ENCODE measurements at places on chromosomes 2 and 18. TPM values are rescaled to one million over a fixed set of nuclear protein-coding genes. Genes with fewer than 3 reads are reported as not detected.

DNA sequence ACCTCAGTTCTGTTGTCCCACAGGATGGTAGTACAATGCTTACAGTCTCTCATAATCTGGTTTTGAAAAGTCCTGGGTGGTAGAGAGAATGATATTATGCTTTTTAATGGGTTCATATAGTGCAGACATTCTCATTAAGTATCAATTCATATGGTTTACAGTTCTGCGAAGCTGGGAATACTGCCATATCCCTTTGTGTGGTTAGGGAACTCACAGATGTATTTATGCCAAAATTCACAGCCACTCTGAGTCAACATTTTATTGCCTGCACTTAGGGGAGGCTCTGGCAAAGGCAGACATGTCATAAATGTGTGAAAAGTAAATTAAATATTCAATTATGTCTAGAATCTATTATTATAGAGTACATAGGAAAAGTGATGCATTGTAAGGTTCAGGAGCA, 808.2 kb downstream of the SUCLG1 start:
- DNase-seq, result no peak
- H3K27ac ChIP-seq, result no peak overlapping the region
- H3K4me1 ChIP-seq, result no peaks in the 10 kb centered on the region
- no peaks in the 10 kb centered on the region for H3K27me3 ChIP-seq

DNA sequence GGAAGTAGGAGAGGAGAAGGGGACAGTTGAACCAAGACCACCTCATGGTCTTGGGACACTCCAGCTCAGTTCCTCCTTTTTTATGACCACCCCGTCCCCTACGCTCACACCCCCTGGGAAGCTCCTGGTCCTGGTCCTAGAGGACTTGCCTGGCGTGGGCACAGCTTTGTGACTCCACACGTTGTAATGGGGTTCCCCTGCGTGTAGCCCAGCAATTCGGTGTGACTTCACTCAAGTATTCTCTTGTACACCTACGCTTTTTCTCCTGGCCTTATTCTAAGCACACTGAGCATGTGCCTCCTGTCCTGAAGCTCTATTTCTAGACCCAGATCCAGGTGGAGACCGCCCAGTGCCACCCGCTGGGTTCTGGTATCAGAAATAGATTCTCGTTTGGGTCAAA, 36.1 kb upstream of the B3GNT7 start:
- H3K27ac ChIP-seq, result no peak overlapping the region
- no peak overlapping the region for H3K4me3 ChIP-seq
- H3K36me3 ChIP-seq, result no peaks in the 10 kb centered on the region
- DNase-seq, result no peak
- peaks cover 4% of the 10 kb centered on the region for H3K27me3 ChIP-seq

GRCh38 chr2:4358837-4359236, 655.5 kb downstream of the DCDC2C start:
- H3K27ac ChIP-seq, result no peak overlapping the region
- no peaks in the 10 kb centered on the region for H3K4me1 ChIP-seq
- DNase-seq, result no peak
- H3K4me3 ChIP-seq, result no peak overlapping the region

DNA sequence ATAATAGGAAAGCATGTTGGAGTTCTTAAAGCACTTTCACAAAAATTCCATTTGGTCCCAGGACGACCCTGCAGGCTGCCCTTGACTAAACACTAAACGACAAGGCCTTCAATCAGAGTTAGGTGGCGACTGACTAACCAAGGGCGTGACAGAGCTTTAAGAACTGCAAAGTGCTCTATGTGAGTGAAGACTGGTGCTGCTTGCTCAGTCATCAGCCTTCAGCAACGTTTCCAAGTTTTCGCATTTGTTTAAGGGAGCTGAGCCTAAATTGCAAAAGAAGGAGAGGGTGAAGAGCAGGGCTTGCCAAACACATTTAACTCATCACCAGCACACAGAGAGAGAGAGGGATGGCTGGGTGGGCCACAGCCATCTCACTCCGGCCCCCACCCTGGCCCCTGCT, 204.7 kb upstream of the PID1 start:
- H3K27me3 ChIP-seq, result no peaks in the 10 kb centered on the region
- no peak overlapping the region for H3K4me3 ChIP-seq
- H3K4me1 ChIP-seq, result no peaks in the 10 kb centered on the region
- no peaks in the 10 kb centered on the region for H3K36me3 ChIP-seq
- no peak overlapping the region for H3K27ac ChIP-seq

DNA sequence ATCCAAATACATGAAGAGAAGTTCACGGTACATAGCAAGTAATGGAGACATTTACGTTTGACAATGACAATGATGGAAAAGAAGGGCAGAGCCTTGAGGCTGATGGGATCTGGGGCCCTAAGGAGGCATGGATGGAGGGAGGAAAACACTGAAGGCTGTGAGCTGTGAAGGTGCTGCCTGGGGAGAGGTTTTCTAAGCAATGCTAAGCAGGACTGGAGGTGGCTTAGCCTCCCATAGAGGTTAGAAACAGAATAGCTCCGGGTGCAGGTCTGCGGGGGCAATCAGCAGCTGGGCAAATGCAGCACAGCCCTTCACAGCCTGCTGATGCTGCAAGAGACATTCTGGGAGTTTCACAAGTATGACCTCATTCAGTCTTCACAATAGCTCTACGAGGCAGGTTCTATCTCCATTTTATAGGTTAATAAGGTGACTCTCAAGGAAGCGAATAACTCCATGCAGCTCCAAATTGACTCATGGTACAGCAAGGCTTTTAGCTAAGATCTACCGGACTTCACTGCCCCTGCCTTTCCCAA, 65.3 kb downstream of the MYT1L start:
- H3K4me1 ChIP-seq, result peaks cover under 1% of the 10 kb centered on the region
- no peak for DNase-seq
- no peak overlapping the region for H3K27ac ChIP-seq
- H3K36me3 ChIP-seq, result no peaks in the 10 kb centered on the region

DNA sequence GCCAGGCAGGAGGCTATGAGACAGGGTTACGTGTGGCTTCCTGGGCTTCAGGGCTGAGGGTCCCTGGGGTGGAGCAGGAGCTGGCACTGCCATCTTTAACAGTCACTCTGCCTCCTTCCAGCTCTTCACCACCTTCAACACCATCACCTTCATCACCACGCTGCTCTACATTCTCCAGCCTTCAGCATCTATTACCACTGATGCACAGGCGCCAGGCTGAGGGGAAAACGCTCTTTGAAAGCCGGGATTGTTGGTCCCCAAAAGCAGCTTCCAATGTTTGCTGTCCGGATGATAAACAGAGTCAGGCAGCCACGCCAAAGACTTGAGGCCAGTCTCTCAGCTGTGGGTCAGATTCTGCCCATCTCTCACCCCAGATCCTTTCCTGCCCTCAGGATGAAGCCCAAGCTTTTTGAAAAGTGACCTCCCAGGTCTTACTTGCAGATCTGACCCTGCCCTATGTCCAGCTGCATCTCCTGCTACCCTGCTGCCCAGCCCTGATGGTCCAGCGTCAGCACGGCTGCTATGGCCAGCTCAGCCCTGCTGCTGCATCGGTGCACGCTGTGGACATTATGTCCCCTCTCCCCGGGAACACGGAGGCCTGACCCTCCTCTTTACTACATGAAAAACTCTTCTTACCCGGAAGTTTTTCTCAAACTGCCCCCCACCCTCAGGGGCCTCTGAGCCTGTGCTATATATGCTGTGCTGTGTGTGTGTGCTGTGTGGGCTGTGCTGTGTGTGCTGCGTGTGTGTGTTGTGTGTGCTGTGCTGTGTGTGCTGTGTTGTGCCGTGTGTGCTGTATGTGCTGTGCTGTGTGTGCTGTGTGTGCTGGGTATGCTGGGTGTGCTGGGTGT, 31.2 kb upstream of the MAL start:
- no peaks in the 10 kb centered on the region for H3K36me3 ChIP-seq
- H3K4me1 ChIP-seq, result no peaks in the 10 kb centered on the region
- no peak for DNase-seq

GRCh38 chr2:129181963-129182362, 797.5 kb upstream of the RAB6C start:
- H3K36me3 ChIP-seq, result no peaks in the 10 kb centered on the region
- H3K27me3 ChIP-seq, result no peaks in the 10 kb centered on the region
- H3K4me1 ChIP-seq, result no peaks in the 10 kb centered on the region

GRCh38 chr2:42127425-42128424, 41.4 kb upstream of the EML4 start:
- peaks cover 32% of the 10 kb centered on the region for H3K4me1 ChIP-seq
- no peak overlapping the region for H3K27ac ChIP-seq
- H3K36me3 ChIP-seq, result no peaks in the 10 kb centered on the region
- DNase-seq, result no peak
- no peaks in the 10 kb centered on the region for H3K27me3 ChIP-seq
- no peak overlapping the region for H3K4me3 ChIP-seq

DNA sequence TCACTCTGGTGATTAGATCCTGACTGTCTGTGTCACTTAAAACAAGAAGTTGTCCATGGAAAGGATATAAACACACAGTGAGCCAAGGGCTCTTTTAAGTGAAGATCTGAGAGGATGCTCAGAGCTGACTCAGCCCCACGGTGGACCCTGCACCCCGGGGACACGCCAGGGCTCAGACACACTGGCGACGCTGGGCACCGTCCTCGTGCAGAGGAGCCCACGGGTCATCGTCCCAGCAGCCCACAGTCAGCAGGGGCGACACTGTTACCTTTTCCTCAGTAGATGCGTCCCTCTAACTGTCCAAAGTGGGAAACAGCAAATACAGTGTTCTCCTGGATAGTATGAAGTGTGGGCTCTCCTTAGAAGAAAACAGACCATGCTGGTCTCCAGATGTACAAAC, 225.6 kb downstream of the HDAC4 start:
- H3K4me3 ChIP-seq, result no peak overlapping the region
- H3K4me1 ChIP-seq, result no peaks in the 10 kb centered on the region
- no peak for DNase-seq
- peaks cover 63% of the 10 kb centered on the region for H3K36me3 ChIP-seq
- peaks cover 2% of the 10 kb centered on the region for H3K27me3 ChIP-seq
- no peak overlapping the region for H3K27ac ChIP-seq

DNA sequence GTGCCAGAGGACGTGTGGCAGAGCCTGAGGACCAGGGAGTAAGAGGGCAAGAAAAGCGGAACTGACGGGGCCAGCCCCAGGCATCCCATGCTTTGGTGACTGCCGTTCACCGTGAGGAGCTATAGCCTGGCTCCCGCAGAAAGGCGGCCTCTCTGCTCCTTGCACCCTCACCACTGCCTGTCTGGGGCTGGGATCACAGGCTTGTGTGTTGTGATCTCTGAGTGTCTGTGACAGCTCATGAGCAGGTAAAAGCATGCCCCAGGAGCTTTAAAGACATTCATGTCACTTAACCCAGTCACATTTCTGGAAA, 266.8 kb upstream of the RAB6C start:
- H3K27ac ChIP-seq, result no peak overlapping the region
- H3K4me1 ChIP-seq, result peaks cover 11% of the 10 kb centered on the region
- H3K4me3 ChIP-seq, result no peak overlapping the region
- peaks cover 5% of the 10 kb centered on the region for H3K27me3 ChIP-seq

DNA sequence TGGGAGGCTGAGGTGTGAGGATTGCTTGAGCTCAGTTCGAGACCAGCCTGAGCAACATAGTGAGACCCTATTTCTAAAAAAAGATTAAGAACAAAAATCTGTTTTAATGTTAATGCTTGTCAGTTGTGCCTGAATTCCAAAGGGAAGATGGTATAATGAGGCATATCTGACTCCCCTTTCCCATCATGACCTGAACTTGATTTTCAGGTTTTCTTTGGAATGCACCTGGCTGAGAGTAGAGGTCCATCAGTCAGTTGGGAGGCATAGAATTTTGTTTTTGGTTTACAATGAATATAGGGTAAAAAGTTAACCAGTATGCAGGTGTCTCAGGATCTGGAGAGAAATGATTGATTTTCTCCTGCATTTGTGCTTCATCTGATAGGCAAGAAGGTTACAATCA, 20.4 kb downstream of the RPIA start:
- peaks cover 8% of the 10 kb centered on the region for H3K36me3 ChIP-seq
- no peak overlapping the region for H3K4me3 ChIP-seq
- peaks cover 2% of the 10 kb centered on the region for H3K27me3 ChIP-seq
- H3K4me1 ChIP-seq, result peaks cover 7% of the 10 kb centered on the region
- H3K27ac ChIP-seq, result no peak overlapping the region

GRCh38 chr2:122754561-122754960, 999.1 kb downstream of the TSN start:
- H3K36me3 ChIP-seq, result no peaks in the 10 kb centered on the region
- peak overlapping the region; percentile 43 for H3K27ac ChIP-seq
- H3K4me3 ChIP-seq, result no peak overlapping the region
- DNase-seq, result no peak
- no peaks in the 10 kb centered on the region for H3K4me1 ChIP-seq

DNA sequence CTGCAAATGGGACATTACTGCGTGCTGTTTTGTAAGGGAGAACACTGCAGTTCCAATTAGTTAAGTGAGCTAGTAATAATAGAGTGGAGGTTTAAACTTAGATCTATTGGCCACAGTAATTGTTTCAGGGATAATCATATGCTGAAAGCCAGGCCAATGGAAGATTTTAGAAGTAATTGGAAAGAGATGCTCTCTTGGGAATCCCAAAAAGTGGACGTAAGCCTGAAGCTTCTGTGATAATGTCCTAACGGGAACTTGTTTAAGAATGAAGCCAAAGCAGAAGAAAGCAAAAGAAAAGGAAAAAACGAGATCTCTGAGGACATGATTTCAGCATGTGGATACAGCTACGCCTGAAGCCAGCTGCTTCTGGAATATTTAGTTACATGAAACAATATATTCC, 594.6 kb downstream of the SLC4A3 start:
- H3K36me3 ChIP-seq, result no peaks in the 10 kb centered on the region
- no peak for DNase-seq
- no peak overlapping the region for H3K27ac ChIP-seq
- H3K4me1 ChIP-seq, result no peaks in the 10 kb centered on the region
- no peak overlapping the region for H3K4me3 ChIP-seq
- no peaks in the 10 kb centered on the region for H3K27me3 ChIP-seq

GRCh38 chr2:66489436-66489835, 54.5 kb downstream of the MEIS1 start:
- H3K36me3 ChIP-seq, result no peaks in the 10 kb centered on the region
- no peak for DNase-seq
- H3K4me3 ChIP-seq, result no peak overlapping the region
- H3K27ac ChIP-seq, result peak overlapping the region; percentile 57

- H3K4me1 ChIP-seq, result peaks cover 56% of the 10 kb centered on the region
- peak overlapping the region; percentile 76 for H3K27ac ChIP-seq
- DNase-seq, result no peak
- H3K36me3 ChIP-seq, result no peaks in the 10 kb centered on the region
Measured at GRCh38 chr2:64406407-64406774, 47.6 kb upstream of the LGALSL start.

GRCh38 chr2:75799859-75800258, 89.1 kb upstream of the GCFC2 start:
- no peak for DNase-seq
- no peak overlapping the region for H3K4me3 ChIP-seq
- peaks cover 4% of the 10 kb centered on the region for H3K27me3 ChIP-seq
- no peaks in the 10 kb centered on the region for H3K36me3 ChIP-seq
- H3K27ac ChIP-seq, result no peak overlapping the region

- no peak overlapping the region for H3K4me3 ChIP-seq
- H3K27ac ChIP-seq, result no peak overlapping the region
- peaks cover 5% of the 10 kb centered on the region for H3K27me3 ChIP-seq
- DNase-seq, result no peak
- H3K4me1 ChIP-seq, result peaks cover 8% of the 10 kb centered on the region
Measured at GRCh38 chr2:88218981-88219380, 48.8 kb downstream of the THNSL2 start.

- H3K27ac ChIP-seq, result no peak overlapping the region
- peaks cover 10% of the 10 kb centered on the region for H3K27me3 ChIP-seq
- H3K36me3 ChIP-seq, result peaks cover 11% of the 10 kb centered on the region
- H3K4me1 ChIP-seq, result peaks cover 12% of the 10 kb centered on the region
Measured at GRCh38 chr2:238322001-238322411, 1.7 kb downstream of the TRAF3IP1 start.

GRCh38 chr18:78736015-78736690, 243.5 kb upstream of the SALL3 start:
- no peaks in the 10 kb centered on the region for H3K4me1 ChIP-seq
- no peak for DNase-seq
- peaks cover 35% of the 10 kb centered on the region for H3K36me3 ChIP-seq
- H3K27me3 ChIP-seq, result peaks cover 17% of the 10 kb centered on the region
- H3K27ac ChIP-seq, result no peak overlapping the region
- H3K4me3 ChIP-seq, result no peak overlapping the region

Gene SYT4
- 0.26 TPM for total RNA-seq

Measured in endothelial cell (in vitro differentiated cells).